ENCODE measurements at places on chromosomes 3 and 15. TPM values are rescaled to one million over a fixed set of nuclear protein-coding genes. Genes with fewer than 3 reads are reported as not detected.
A peak's percentile ranks its signal among the peaks of the same experiment; 100 is the strongest.

DNA sequence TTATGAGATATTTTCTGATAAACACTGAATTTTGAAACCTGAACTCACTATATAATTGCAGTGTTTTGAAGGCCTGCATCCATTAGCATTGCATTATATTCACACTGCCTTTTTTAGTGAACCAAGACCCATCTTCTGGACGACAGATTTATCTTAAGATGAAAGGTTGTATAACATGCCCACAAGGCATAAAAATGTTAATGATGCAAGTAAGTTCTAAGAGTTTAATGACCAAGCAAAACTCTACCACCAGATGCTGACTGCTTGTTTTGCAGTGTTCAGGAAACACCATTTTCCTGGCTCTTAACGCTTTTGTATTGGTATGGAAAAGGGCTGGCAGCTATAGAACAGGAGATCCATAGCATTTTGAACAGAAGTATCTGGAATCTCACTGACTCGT lies 46.1 kb downstream of the USP50 start:
- DNase-seq, result no peak
- no peak overlapping the region for H3K27ac ChIP-seq
- H3K4me1 ChIP-seq, result no peaks in the 10 kb centered on the region

DNA sequence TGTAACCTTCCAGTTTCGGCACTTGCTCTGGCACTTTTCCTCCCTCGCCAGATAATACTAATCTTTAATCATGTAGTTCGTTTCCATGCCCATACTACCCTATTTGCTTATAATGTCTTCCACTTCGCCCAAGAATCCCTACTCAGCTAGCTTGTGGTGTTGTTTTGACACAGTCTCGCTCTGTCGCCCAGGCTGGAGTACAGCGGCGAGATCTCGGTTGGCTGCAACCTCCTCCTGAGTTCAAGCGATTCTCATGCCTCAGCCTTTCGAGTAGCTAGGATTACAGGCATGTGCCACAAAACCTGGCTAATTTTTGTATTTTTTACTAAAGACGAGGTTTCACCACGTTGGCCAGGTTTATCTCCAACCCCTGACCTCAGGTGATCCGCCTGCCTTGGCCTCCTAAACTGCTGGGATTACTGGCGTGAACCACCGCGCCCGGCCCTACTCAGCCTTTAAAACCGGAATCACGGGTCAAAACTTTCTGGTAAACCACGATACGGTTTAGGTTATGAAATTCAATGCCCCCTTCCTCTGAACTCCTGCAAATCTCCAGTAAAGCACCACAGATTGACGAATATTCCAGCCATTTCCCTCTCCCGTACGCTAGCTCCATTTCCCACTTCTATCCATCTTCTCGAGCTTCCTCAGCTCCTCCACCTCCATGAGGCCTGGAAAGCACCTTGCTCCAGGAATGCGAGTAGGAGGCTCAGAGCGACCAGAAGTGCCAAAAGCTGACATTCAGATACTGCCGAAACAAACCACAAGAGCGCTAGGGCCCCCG lies 878 bp upstream of the RAD51 start:
- peak overlapping the region; percentile 95 for H3K4me3 ChIP-seq
- peaks cover 41% of the 10 kb centered on the region for H3K36me3 ChIP-seq
- peak; percentile 35 for DNase-seq
- peaks cover 14% of the 10 kb centered on the region for H3K4me1 ChIP-seq

The FANCD2 gene
- 86.4 TPM for total RNA-seq

The GFM1 gene
- total RNA-seq, result 51.4 TPM
